Fibroblast of skin of left biceps (primary cell): ENCODE measurements at places on chromosomes 16 and 17.

GRCh38 chr16:25256695-25257469 is 763 bp downstream of the ZKSCAN2 start:
- no peak for DNase-seq

- no peak for DNase-seq
Measured at GRCh38 chr17:34219405-34219804, 35.7 kb upstream of the CCL2 start.

- no peak for DNase-seq
Measured at GRCh38 chr16:70438585-70438968, 323 bp downstream of the ST3GAL2 start.

DNA sequence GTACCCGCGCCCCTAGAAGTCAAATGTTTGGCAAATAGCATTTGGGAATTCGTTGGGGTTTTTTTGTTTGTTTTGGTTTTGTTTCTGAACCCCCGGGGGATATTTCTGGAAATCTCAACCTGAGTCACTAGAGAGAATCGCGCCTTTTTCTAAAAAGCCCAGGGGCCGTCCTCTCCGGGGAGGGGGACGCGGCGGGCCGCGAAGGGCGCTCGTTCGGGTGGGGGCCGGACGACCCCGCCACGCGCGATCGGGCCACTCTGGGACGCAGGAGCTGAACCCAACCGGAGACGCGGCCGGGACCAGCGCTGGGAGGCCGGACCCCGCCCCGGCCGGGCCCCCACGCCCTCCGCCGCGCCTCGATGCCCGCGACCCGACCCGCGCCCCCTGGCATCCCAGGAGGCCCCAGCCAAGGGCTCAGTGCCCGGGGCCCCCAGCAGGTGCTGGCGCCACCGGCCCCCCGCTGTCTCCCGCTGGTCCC is 302 bp downstream of the LITAF start:
- DNase-seq: no peak

DNA sequence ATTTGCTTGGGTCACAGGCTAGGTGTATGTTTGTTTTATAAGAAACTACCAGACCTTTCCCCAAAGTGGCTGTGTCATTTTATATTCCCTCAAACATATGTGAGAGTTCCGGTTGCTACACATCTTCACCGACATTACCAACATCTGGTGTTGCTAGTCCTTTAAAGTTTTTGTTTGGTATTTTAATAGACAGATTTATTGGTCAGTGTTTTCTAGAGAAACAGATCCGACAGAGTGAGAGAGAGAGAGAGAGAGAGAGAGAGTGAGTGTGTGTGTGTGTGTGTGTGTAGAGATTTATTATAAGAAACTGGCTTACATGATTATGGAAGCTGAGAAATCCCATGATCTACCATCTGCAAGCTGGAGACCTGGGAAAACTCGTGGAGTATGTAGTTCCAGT is 31.0 kb downstream of the LDHD start:
- DNase-seq: no peak
